ENCODE measurements at places on chromosomes 5 and 9. TPM values are rescaled to one million over a fixed set of nuclear protein-coding genes. Genes with fewer than 3 reads are reported as not detected.

GRCh38 chr9:97501177-97501971, at the start of gene TMOD1:
Gene TMOD1, plus strand, starts transcription at chr9:97501666. Its CDS starts 22,523 bp downstream, at chr9:97524189.
- peak; percentile 20 for DNase-seq

- DNase-seq = no peak
These were observed 43.3 kb downstream of the PRELID2 start for GRCh38 chr5:145791866-145792265.

DNA sequence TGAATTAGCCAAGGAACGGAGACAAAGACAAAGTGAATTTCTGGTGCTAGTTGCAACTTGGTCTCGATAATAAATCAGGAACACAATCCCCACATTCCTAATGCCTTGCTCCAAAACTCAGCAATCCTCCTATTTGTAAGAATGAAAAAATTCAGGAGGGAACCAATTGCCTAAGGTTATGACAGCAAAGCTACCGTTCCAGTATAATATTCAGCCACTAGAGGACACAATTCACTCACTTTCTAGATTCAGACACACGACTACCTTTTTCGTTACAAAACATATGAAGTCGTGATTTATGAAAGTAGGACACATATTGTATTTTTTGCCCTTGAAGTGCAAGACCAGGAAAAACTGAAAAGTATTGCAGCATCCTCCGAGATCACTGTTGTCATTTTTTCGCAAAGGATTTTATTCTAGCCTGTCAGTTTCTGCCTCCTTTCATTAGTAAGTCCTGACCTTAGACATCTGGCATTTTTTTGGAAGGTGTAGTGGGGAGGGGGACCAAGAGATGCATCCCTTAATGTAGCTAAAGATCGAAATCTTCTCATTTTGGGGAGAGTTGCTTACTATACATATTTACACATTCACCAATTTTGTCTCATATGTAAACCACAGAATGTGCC, 133.1 kb downstream of the DOCK8 start:
- peak; percentile 40 for DNase-seq

Gene UGT3A1
- 125 TPM for polyA plus RNA-seq

DNA sequence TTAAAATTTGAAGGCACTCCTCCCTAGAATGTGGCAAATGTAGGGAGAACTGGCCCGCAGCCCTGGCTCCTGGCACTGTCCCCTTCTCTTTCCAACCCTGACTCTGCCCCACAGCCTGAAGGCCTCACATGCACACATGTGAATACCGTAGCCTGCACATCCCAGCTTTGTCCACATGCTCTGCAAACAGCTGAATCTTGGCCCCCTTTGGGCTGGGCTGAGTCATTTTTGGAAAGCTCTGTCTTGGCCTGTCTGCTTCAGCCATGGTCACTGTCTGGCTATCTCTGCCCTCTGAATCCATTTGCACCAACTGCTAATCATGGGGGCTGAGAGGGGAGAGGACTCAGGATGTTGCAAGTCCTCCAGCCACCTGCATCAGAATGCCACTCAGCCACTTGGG, 22.1 kb upstream of the GALNT10 start:
- no peak for DNase-seq

- DNase-seq = no peak
These were observed 286.8 kb downstream of the SPATA31D1 start for GRCh38 chr9:82275258-82275927.

GRCh38 chr5:52598968-52599367, 188.7 kb upstream of the ITGA1 start:
- no peak for DNase-seq

Gene ENHO
- polyA plus RNA-seq = 1.7 TPM

Gene PNPLA7
- 2.4 TPM for polyA plus RNA-seq

DNA sequence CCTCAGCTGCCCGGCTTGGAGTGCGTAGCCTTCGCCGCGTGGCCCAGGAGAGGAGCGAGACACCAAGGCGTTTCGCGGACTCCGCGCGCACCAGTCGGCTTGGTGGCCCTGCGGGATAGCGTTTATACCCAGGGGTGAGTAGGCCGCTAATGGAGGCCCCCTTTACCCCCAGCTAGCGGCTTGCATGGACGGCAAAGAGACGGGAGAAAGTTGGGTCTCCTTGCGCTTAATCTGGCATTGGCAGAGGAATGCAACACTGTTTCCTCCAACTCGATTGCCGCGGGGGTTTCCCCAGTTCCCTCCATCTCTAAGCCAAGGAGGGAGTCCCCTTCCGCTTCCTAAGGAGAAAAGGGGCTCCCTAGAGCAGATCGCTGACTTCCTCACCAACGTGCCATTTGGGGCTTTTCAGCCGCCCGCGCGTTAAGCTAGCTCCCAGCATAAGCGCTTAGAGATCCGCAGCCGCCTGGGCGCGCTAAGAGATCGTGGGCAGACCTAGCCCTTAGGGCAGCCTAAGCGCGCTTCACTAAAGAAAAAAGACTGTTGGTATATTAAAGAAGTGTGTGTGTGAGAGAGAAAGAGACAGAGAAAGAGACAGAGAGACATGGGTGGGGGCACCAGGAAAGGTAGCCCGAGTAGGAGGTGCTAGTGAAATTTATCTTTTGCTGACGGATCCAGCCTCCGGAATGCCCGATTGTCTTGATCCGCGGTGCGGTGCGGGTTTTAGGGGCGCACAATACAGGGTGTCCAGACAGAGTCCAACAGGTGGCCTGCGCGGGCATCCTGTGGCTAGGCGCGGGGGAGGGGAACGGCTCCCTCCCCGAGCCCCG, 597.9 kb upstream of the SGCD start:
- DNase-seq = no peak

DNA sequence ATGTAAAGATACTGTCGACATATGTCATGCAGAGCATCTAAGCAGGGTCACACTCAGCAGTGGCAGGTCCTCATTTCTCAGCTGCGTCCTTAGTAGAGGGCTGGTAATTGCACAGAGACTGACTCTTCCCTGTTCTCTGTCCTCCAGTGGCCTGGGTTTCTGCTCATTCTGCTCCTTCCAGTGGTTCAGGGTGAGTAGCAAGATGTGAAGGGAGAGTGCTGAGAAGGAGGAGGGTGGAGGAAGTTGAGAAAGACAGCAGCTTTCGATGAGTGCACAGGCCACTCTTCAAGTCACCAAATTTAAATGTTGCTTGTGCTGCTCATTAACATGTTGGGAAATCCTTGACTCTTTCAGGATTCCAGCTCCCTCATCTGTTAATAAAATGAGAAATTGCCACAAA, 203.9 kb downstream of the FBXL7 start:
- DNase-seq = no peak

GRCh38 chr9:19619221-19619620, 169.6 kb downstream of the SLC24A2 start:
- DNase-seq = no peak

Gene WWC1
- polyA plus RNA-seq = 78.7 TPM

DNA sequence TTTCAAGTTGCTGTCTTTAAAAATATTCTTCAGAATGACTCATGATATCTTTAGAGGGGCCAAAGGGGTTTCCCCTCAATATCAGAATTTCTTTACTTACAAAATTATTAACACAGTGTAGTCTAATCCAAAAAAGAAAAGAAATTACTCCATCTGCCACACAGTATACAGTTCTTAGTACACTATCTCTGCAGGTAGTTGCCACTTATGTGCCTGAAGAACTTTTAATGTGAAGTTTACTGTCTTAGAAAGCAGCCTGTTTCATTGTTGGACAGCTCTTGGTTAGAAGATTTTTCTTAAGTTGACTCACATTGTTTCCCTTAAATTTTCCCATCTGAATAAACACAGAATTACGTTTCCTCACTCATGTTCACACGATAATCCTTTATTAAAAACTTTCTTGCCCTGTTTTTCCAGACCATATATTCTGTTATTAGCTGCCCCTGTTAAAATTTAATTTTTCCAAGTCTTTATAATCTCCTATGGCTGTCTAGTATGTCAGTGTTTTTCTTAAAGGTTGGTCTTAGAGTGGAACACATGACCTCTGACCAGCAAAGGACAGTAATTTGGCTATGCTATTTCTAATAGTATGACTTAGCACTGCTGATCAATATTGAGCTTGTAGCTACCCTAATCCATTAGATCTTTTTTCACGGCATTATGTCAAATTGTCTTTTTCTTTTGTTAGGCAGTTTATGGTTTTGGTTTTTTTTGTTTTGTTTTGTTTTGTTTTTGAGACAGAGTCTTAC, 21.8 kb upstream of the FKTN start:
- DNase-seq = no peak

DNA sequence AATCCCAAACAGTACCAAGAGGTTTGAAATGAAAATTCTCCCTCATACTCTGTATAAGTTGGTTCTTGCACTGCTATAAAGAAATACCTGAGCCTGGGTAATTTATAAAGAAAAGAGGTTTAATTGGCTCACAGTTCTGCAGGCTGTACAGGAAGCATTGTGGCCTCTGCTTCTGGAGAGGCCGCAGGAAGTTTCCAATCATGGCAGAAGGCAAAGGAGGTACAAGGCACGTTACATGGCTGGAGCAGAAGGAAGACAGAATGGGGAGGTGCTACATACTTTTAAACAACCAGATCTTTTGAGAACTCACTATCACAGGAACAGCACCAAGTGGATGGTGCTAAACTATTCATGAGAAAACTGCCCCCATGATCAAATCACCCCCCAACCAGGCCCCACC, 25.6 kb upstream of the ERBIN start:
- DNase-seq = no peak

DNA sequence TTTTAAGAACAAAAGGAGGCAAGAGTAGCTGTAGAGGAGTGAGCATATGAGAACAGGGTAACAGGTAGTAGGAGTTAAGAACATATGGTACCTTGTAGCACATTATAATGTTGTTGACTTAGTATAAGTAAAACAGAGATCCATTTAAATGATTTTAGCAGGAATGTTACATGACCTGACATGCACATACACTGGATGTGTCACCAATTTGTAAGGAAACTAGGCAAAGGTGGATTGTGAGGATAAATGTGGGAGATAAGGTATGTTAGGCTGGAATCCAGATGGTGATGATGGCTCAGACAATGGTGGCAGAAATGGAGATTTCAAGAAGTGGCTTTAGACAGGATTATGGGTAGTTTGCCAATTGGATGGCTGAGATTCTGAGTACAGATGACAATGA, 443.1 kb upstream of the DAB2 start:
- no peak for DNase-seq

- no peak for DNase-seq
These were observed 5.7 kb downstream of the RAPGEF1 start for GRCh38 chr9:131734165-131734610.

DNA sequence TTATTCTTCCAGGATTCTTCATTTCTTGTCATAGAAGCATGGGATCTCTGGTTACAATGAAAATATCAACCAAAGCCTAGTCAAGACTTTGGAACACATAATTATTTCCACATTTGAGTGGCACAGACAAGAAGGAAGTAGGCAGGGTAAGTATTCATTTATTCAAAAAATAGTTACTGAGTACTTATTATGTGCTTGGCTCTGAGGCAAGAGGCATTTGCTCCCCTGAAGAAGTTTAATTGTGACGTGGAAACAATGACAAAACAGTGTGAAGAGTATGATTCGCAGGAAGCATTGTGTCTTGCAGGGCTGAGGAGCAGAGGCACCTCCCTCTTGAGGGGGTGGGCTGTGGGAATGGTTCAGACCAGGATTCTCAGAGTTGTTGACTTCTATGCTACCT, 45.0 kb upstream of the TNFSF15 start:
- DNase-seq = no peak

DNA sequence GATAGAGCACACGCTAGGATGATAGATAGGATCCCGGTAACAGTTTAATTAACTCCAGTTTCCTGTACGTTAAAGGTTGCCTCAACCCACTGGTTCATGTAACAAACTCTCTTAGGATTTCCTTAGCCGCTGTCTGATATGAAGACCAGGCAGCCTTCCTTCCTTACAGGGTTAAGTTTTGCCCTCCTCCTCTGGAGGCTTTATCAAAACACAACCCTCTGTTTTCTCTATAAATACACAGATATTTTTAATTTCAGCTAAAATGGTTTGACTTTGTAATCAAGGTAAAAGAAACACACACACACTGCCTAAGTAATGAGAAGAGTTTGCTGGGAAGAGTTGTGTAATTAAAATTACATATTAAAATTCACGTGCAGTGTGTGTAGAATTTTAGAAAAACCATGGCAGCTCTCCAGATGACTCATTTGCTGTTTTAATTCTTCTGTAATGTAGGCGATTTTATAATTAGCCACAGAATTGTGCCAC, 369.8 kb downstream of the CSNK1G3 start:
- DNase-seq = no peak

Gene PROB1
- polyA plus RNA-seq = 4.3 TPM

DNA sequence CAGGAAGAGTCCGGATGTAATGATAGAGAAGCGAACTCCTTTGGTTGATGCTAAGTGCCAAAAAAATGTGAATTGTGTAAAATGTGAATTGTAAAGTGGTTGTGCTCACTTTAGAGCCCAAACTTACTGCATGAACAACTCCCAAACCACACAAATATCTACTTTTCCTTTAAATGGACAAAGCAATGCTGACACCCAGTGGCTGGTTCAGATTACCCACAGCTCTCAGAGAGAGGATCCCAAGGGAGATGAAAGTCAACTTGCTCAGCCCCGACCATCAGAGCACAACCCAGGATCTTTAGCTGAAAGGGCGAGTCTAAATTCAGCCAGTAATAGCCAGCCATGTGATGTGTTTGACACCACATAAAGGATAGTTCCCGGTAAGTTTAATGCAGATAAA, 133.7 kb downstream of the NMUR2 start:
- DNase-seq = peak; percentile 1

DNA sequence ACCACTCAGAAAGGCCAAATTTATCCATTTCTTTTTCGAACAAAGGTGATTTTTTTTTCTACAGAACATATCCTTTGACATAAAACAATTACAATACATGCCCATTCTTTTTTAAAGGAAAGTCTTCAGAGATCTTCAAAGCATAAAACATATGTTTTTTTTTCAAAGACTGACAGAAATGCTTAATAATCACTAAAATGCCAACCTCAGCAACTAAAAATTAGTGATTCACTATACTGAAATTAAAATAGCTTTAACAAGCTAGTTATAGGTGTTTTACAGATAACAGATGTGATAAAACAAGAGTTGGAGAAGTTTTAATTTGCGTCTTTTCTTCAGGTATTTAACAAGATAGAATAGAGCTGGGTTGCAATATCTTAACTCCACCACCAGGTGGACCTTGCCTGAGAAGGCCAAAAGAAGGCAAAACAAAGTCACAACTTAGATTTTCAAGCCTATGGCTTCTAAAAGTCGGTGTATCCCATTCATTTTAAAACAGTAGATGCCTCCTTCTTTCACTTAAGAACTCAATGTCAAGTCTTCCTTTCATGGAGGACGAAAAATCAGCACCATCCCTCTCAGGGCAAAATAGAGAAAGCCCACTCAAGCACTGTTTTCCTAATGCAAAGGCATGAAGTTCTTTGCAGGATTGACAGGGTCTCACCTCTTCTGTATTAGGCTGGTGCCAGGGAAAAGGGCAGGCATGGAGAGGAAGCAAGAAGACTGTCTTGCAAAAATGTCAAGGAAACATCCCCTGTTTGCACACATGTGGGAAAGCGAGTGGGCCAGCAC, 31.1 kb upstream of the CPLX2 start:
- no peak for DNase-seq

DNA sequence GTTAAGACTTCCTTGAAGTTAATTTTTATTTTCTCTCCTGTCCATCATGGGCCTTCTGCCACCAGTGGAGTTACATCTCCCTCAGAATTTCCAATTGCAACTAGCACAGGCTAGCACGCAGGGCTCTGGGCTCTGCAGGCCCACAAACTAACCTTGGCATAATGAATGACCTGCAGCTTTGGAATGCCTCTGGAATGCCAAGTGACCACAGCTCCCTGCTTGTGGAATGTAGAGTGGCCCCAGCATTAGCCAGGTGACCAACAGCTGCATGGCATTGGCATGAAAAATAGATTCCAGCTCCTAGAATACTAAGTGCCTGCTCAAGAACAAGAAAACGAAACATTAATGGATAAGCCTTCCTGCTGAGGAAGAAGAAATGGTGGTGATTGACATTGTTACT, 726.1 kb downstream of the BRINP1 start:
- no peak for DNase-seq

Measured in renal cortex interstitium (tissue), 15 donors.